ENCODE measurements at places on chromosomes 6 and 20.

- DNase-seq, result no peak
These were observed 60.1 kb upstream of the PTPRK start for GRCh38 chr6:128580224-128581110.

DNA sequence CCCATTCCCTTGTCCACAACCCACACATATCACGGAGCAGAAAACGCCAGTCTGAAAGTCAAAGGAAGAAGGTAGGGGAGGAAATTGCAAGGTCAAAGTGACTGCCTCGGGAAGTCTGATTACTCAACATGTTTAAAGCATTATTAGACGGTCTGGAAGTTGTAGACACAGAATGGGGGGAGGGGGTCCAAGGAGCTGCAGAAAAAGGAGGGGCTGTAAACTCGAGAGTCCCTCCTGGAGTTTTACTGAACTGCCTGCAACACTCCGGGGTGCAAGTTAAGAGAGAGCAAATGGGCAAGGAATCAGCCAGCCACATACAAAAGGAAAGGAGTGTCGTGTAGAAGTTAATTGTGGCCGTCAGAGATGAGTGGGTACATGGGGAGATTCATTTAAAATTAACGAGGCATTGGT, 417.7 kb upstream of the JARID2 start:
- DNase-seq, result no peak

DNA sequence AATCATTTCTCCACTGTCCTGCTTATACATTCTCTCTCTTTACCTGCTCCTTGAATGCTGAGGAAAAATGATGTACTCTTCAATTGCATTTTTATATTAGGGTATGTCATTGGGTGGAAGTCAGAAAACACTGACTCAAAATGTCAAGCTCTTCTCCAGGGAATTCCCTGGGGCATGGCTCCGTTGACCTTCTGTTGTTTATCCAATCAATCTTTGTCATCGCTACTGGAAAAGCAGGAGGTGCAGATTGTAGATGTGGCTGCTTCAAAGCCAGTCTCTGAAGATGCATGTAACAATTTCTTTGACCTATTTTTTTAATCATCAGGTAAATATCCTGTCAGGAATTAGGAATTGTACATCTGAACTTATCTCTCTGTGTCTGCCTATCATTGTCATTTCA, 63.9 kb upstream of the TENT5A start:
- DNase-seq, result no peak

DNA sequence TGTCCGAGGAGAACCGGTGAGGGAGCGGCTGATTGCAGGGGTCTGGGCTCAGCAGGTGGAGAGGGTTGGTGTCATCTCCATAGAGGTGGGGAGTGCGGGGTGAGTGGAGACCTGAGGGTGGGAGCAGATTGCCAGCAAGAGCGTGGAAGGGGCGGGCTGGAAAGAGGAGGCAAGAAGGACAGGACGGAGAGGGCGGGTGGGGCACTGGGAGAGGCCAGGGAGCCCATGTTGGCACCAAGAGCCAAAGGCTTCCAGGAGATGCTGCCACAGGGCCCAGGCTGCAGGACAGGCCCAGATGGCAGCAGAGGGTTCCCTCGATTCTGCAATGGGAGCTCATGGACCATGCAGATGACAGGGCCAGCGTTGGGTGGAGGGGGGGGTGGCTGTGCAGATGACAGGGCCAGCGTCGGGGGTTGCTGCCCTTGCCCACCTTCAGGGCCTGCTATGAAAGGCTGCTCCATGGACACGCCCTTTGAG, 105.4 kb downstream of the TMEM242 start:
- no peak for DNase-seq

- no peak for DNase-seq
These were observed 83.7 kb upstream of the ZFP64 start for GRCh38 chr20:52275181-52275691.

GRCh38 chr6:134698228-134698627, 251.7 kb downstream of the ALDH8A1 start:
- no peak for DNase-seq

GRCh38 chr6:73062837-73063236, 162.5 kb downstream of the KHDC1L start:
- DNase-seq, result no peak

DNA sequence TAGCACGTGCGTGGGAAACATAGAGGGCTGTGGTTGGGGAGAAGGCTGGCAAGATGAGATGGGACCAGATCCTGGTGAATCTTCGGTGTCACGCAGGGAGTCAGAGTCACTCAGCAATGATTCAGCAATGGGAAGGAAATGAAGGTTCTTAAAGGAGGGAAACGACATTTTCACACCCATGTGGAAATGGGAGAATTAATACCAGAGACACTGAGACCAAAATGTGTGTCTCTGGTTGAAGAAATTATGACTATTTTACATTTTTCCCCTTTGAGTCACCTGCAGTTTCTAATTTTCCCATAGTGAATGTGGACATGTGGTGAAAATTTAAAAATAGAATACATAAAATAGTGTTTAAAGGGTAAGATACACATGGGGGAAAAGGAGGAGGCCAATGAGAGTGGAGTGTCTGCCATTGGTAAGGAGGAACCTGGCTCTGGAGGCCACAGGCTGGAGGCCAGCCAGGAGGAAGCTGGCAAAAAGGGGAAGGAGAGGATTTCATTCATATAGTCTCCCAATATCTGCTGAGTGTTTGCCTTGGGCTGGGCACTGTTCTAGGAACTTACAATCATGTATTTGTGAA, 17.5 kb downstream of the NRN1 start:
- no peak for DNase-seq

GRCh38 chr6:156977527-156978291, 200.5 kb downstream of the ARID1B start:
- DNase-seq, result no peak

GRCh38 chr20:10547276-10548114, 112.4 kb downstream of the SLX4IP start:
- no peak for DNase-seq

GRCh38 chr6:90859612-90860011, 272.7 kb upstream of the MAP3K7 start:
- no peak for DNase-seq

- DNase-seq, result no peak
These were observed 144.8 kb downstream of the BACH2 start for GRCh38 chr6:90151576-90152422.

DNA sequence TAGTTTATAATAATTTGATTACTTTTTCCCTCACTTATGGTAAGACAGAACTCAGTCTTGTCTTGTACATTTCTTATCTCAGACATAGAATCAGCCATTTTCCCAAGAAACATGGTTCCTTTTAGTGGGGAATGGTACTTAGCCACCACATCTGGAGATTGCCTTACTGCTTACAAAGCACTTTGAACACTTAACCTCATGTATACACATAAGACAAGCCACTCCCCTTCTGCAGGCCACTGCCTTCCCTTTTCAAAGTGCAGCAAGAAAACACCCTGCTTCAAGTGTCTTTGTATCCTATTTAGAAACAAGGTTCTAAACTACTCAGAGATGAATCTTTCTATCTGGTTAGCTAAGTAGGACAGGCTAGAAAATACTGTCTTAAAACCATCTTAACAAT, 159.2 kb downstream of the UBE3D start:
- no peak for DNase-seq

DNA sequence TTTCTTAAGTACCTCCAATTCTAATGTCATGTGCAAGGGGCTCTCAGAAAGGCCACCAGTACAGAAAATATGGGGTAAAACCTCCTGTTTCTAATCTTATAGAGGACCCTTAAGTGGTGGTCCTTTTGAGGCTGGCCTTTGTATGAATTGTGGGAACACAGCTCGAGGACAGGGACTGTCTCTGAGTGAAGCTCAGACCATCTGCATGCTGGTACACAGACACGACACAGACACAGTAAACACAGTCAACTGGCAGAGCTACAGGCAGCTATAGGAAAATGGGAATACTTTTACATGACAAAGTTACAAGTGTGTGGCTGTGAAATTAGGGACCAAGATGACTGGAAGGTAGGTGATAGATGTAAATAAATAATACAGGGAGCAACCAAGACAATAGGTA, 143.9 kb upstream of the PREP start:
- no peak for DNase-seq

- no peak for DNase-seq
These were observed 49.4 kb upstream of the TAB2 start for GRCh38 chr6:149268146-149268545.

GRCh38 chr6:40778196-40778595, 191.0 kb upstream of the LRFN2 start:
- no peak for DNase-seq

- DNase-seq, result no peak
These were observed 129.5 kb upstream of the SGK1 start for GRCh38 chr6:134447423-134447822.

GRCh38 chr6:34414999-34415858, 10.6 kb downstream of the RPS10 start:
- no peak for DNase-seq

DNA sequence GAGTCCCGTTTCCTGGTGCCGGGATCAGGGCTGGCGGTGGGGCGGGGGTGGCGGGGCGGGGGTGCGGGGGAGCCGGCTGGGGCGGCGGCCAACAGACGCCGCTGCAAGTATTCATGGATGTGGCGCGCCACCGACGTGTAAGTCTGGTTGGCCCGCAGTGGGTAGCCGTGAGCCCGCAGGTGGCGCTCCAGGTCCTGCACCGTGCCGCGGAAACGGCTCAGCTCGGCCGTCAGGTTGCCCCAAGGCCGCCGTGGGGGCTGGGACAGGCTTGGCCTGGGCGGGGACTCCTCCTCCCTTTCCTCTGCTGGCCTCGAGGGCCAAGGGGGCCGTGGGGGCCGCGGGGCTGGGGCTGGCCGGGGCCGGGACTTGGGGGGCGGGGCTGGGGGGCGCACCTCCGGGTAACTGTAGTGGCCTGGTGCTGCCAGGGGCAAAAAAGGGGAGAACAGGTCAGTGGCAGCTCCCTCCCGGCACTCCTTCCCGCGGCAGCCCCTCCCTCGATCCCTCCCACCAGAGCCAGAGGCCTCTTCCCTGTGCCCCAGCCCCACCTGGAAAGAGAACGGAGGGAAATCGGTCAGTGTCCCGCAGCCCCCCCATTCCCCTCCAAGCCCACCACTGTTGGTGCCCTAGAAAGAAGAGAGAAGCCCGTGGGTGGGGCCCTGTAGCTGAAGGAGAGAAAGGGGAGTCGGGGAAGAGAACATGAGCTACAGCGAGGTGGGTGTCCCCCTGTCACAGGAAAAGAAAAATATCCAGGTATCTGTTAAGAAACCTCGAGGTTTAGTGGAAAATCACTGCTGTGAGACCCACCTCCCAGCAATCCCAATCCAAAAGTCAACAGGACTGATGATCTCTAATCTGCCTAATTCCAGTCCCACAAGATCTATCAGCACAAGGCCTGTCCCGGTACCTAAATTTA, 21.3 kb downstream of the TNXB start:
- DNase-seq, result peak; percentile 28

DNA sequence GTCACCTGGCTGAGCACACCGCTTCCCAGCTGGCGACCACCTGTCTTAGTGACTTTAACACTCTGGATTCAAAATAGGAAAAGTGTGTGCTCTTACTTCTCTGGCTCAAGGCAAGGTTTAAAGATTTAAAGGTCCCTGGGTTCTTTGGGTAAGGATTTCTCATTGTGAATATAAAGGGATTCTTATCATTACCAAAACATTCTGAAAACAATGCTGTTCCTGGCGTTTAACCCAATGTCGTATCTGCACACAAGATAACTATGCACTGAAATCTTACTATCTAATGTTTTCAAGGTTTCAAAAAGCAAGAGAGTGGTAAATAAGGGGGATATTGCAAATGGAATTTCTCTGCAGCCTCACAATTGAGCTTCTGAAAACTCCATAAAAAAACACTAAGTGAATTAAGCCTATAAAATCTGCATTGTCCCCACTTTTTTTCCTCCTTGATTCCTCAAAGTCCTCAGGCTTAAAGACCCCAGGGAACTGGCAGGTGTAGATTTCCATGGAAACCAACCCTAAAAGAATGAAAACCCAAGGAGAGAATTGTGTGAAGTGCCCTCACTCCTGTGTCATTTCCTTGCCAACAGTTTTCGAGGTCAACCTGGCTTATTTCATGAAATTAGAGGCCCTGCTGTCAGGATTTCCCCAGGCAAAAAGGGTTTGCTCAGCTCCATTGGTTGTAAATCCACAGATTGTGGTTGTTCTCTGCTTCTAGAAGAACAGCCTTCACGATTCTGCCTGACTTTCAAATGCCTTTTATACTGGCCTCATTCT, 44.0 kb downstream of the BMP2 start:
- DNase-seq, result no peak

GRCh38 chr6:87784690-87785089, 82.7 kb upstream of the AKIRIN2 start:
- no peak for DNase-seq

- DNase-seq, result no peak
These were observed 921.8 kb upstream of the EPHA7 start for GRCh38 chr6:94341173-94341572.

DNA sequence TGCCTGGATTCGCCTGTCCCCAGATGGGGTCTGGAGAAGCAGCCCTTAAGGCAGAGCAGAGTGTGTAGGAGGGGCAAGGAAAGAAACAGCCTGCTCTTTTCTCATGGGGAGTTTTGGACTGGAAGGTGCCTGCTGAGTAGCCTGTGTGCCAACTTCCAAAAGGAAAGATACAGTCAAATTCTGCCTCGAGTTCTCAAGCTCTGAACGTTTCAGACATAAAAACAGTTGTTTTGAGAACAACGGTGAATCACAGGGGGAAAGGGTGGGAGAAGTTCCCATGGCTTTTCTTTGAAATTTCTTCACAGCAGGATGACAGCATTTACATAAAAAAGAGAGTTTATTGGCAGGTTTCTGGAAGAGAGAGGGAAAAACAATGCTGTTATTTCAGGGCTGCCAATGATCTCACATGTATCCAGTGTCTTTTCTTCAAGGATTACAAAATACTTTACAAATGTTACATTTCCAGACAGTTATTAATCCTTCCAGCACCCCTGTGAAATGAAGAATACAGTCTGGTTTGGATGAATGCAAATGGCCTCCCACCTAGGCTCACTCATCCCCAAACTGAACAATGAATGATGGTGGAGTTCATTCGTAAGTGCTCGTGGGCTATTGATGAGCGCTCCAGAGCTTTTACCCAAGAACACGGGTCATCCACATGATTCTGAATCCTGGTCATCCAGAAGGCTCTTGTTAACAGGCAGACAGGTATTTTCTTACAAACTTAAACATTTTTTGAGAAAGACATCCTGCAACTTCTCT, 33.8 kb upstream of the ECI2 start:
- DNase-seq, result no peak

DNA sequence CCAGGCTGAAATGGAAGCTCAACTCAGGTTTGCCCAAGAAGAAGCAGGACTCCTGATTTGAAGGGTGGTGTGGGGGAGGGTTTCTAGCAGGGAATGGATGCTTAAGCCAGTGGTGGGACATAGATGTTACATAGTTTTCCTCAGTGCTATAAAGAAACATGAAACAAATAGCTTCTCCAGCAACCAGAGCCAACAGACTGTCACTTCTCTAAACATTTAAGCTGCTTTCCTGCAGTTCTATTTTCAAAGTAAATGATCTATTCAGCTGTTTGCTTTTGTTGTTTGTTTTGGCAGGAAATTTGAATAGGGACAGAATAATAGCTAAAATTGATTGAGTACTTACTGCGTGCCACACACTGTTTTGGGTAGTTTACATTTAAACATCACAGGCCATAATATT, 169.0 kb downstream of the UST start:
- DNase-seq, result no peak

Data from activated gamma-delta T cell (primary cell).